Epithelial cell of proximal tubule (primary cell): ENCODE measurements at places on chromosomes 12 and 14.

DNA sequence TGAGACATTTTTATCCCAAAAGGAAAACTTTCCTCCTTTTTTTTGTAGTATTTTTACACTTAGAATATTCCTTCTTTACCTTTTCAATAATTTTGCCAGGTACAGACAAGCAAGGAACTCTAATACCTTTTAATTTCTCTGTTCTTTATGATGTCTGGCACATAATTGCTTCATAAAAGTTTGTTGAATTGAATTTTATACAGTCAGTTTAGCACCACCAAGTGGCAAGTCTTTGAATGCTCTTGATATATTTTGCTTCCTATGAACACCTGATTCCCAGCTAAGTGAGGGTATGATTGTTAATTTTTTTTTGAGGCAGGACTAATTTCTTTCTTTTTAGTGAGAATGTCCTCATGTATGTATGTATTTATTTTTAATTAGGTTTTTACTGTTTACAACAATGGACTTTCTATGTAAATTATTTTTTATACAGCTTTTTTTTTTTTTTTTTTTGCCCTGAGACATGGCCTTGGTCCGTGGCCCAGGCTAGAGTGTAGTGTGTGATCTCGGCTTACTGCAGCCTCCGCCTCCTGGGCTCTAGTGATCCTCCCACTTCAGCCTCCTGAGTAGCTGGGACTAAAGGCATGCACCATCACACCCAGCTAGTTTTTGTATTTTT, 6.9 kb downstream of the TBC1D15 start:
- no peak for DNase-seq

- no peak for DNase-seq
These were observed 411 bp downstream of the BTBD7 start for GRCh38 chr14:93332397-93332852.

- no peak for DNase-seq
These were observed 44.4 kb downstream of the DYRK2 start for GRCh38 chr12:67692966-67693365.

- no peak for DNase-seq
These were observed 501.1 kb downstream of the NAV3 start for GRCh38 chr12:78331753-78332152.

DNA sequence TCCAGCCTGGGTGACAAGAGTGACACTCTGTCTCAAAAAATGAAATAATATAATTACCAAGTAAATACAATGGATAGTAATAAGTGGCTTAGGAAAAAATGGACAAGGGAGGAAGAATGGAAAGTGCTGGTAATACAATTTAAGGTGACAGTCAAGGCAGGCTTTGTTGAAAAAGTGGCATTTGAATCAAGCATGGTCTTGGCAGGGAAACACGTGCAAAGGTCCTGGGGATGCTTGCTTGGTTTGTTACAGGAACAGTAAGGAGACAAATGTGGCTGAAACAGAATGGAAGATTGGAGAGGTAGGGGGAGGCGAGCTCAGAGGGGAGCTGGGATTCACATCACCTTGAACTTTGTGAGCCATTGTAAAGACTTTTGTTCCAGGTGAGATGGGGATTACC, 153.2 kb downstream of the TMEM132C start:
- no peak for DNase-seq

DNA sequence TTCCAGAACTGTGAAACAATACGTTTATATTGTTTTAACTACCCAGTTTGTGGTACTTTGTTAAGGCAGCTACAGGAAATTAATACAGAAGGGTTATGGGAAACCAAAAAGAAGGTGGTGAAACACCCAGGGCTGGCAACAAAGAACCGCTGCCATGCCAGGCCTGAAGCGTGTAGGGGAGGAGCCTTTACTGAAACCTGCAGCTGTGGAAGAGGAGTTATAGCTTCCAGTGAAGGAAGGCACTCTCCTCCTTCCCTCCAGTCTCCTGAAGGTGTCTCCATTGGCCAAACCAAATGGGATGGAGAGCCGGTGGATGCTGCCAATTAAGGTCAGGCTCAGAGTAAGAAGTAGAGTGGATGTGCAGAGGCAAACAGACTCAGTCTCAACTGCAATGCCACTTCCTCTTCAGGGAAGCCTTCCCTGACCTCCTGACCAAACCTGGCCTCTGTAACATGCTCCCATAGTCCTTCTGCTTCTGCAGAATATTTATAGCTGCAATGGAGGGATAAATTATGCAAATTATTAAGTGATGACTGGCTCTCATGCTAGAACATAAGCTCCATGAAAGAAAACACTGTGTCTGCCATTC, 168.3 kb downstream of the DAD1 start:
- no peak for DNase-seq

- no peak for DNase-seq
These were observed 17.9 kb downstream of the PACS2 start for GRCh38 chr14:105332350-105332874.

- DNase-seq: no peak
These were observed 32.2 kb upstream of the NUBPL start for GRCh38 chr14:31529053-31529452.

GRCh38 chr14:49615776-49616175, 4.7 kb downstream of the RPL36AL start:
- DNase-seq: no peak

DNA sequence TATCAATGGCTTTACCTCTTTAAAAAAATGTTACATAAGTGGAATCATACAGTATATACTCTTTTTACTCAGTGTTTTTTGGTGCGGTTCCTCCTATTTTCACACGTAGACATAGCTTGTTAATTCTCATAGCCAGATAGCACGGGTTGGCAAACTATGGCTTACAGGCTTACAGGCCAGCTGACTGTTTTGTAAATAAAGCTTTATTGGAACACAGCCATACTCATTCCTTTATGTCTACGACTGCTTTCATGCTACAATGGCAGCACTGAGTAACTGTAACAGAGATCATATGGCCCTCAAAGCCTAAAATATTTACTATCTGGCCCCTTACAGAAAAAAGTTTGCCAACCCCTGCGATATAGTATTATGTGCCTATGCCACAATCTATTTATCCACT, 5.8 kb upstream of the DAAM1 start:
- DNase-seq: no peak

DNA sequence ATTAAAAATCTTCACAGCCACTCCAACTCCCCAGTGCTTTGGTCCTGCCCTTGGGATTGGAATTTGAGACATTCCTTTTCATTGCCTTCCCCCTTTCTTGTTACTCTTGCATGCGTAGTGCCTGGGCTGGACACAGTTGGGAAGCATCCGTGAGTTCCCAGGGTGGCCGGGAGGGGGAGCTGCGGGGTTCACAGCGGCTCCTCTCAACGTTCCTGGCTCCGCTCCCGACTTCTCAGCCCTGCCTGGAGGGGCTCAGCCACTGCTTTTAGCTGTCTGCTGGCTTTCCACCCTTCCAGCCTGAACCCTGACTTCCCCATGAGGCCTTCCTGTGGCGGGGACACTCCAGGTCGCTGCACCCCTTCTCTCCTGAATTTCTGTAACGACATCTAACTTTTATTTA, 3.2 kb downstream of the TEX52 start:
- DNase-seq: no peak

DNA sequence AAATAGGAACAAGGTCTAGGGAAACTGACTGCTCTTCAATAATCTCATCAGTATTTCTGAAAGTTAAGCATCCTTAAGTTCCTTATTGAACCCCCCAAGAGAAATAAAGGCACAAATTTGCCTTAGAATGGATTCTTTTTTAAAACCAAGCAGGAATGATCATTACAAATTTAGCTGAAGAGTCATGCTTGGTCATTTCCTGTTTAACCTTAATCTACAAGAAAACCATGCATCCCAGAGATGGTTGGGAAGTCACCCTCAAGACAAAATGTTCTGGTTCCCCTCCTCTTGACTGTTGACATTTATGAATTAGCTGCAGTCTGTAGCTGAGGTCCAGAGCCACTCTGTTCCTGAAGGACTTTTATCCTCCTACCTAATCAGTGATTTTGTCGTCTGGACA, 291.8 kb upstream of the G2E3 start:
- DNase-seq: no peak

DNA sequence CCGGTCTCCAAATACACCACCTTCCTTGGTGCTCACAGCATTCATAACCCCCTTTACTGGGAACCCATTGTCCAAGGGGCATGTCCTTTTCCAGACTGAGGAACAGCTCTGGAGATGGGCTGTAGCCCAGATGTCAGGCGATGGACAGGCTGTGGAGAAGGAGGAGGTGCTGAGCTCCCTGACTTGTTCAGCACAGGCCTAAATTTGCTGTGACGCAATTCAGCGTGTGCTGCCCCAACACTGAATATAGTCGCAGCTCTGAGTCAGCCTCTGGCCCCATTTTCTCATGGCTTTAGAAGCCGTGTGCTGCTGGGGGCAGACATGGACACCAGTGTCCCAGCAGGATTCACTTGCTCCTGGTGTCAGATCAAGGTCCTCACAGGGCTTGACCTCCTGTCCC, 269.1 kb downstream of the EMP1 start:
- DNase-seq: no peak

- no peak for DNase-seq
These were observed 61.9 kb downstream of the CHGA start for GRCh38 chr14:92984896-92985295.

- no peak for DNase-seq
These were observed 20.6 kb upstream of the PCNX1 start for GRCh38 chr14:70886421-70887206.

DNA sequence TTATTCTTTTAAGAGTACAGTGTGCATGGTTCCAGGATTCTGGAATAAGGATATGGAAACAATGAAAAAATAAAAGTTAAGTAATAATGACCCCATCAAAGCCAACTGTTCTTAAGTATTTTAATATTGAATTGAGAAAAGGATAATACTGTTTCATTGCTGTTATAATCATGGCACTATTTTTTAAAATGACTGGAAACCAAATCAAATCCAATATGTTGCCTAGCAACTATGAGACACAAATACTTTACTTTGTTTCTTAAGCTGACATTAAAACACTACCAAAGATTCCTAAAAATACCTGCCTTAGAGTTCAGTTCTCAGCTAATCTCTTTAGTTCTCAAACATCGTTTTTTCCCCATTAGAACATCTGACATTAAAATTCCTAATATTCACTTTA, 66.4 kb upstream of the OTOGL start:
- no peak for DNase-seq

DNA sequence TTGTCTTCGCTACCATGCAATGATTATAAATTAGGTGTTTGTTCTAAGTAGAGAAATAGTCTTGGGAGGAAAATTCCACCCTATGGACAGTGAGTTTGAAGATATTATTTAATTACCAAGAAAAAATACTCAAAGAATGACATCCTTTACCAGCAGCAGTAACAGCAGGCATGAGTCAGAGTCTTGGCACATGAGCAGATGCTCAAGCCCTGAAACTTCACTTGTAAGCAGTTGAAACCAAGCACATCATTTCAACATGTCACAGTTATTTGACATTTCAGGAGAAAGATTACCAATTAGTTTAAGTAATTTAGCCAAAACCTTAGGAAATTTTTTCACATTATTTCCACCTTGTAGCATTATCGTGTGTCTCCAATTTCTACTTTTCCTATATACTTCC, 99.2 kb downstream of the C12orf50 start:
- peak; percentile 16 for DNase-seq

DNA sequence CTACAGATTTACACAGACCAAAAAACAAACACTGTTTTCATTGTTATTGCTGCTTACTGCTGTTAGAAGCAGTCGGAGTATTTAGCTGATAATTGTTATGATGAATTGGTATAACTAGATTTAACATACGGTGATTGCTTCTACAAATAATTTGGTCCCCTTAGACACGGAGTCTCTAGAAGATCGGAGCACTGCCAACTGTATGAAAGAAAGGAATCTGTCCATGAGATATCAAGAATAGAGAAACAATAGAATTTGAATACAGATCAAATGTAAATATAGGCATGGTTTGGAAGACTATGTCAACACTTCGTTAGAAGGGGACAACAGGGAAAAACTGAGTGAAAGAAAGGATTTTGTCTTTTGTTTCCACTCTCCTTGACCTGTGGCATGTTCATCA, 110.9 kb downstream of the PPP2R5E start:
- DNase-seq: no peak

DNA sequence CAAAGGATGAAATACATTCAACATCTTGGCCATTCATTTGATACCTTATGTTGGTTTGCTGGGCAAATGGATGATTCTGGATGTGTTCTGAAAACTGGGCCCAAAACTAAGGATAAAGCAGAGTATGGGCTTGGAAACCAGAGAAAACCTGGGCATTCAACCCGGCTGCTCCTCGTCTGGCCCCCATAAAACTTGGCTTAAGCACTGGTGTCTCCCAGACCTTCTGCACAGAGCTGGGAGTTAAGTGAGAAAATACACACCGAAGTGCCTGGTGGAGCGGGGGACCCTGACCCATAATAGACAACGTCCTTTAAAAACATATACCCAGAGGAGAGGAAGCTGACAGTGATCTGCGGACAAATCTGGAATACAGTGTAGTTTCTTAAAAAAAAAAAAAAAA, 112.5 kb downstream of the FOXN3 start:
- DNase-seq: no peak

GRCh38 chr14:91135039-91135438, 21.2 kb downstream of the DGLUCY start:
- no peak for DNase-seq

DNA sequence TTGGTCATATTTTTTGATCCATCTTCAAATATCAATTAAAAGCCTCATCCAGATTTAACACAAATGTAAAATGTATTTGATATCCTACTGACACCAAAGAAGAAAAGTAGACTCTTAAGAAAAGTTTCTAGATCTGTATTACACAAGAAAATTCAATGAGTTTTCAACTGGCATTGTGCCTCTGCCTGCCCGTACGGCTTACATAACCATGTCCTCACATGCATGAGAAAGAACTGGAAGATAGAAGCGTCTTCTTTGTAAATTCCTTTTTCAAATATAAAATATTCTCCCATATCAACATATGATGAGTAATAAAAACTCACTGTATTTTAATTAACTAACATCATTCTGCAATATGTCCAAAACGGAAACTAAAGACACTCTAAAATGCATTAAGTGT, 7.2 kb downstream of the ANKS1B start:
- DNase-seq: no peak

DNA sequence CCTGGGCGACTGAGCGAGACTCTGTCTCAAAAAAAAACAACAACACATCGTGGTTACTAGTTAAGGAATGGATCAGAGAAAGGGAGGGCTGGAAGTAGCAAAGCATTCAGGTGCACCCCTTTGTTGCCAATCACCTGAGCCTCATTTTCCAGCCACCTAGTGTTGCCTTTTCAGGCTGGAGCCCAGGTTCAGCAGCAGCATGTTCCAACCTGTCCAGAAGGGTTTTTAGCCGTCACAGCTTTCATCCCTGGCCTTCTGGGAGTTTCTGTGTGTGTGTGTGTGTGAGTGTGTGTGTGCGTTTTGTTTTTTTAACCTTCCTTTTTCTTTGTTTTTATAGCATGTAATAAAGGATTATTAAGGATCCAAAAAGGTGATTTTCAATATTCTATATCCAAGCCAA, 121.1 kb upstream of the ATF1 start:
- DNase-seq: no peak
